Brain (organoid and tissue), 16 donors: ENCODE measurements at places on chromosomes 7 and 10.

GRCh38 chr7:112346381-112347060 is 103.7 kb upstream of the IFRD1 start:
- DNase-seq = no peak

- no peak for DNase-seq
These were observed 15.2 kb downstream of the ITPRID1 start for GRCh38 chr7:31529103-31529502.

GRCh38 chr7:134425777-134426176 is 33.1 kb downstream of the AKR1B1 start:
- no peak for DNase-seq

DNA sequence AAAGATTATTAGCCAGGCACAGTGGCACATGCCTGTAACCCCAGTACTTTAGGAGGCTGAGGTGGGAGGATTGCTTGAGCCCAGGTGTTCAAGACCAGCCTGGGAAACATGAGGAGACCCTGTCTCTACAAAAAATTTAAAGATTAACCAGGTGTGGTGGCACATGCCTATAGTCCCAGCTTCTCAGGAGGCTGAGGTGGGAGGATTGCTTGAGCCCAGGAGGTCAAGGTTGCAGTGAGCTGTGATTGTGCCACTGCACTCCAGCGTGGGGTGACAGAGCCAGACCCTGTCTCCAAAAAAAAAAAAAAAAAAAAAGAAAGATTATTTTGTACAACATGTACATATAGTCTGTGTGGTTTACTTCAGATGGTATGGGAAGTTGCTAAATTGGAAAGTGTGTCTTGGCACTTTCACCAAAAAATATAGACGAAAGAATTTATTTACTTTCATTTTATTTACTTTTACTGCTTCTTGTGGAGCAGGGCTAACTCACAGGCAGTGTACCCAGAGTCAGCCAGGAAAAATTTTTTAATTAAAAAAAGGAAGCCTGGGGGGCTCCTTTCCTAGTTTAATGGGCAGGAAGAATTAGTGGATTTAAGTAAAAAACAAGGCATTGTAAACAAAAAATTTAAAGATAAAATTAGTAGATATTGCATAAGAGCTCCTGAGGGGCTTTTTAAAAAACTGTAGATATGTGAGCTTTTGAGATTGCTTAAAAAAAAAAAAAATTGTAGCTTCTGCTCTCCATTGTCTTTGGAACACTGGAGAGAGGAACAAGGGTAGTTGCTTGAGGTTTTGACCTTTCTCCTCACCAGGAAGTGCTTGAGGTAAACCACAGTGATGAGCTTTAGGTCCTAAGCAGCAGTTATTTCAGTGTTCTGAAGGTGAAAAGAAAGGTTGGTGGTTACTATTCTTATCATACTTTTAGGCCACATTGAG is 44.6 kb upstream of the VDAC2 start:
- DNase-seq = no peak

GRCh38 chr7:103593691-103594090 is 147.7 kb upstream of the SLC26A5 start:
- DNase-seq = no peak

GRCh38 chr7:84490661-84491060 is 296.1 kb upstream of the SEMA3A start:
- DNase-seq = no peak

DNA sequence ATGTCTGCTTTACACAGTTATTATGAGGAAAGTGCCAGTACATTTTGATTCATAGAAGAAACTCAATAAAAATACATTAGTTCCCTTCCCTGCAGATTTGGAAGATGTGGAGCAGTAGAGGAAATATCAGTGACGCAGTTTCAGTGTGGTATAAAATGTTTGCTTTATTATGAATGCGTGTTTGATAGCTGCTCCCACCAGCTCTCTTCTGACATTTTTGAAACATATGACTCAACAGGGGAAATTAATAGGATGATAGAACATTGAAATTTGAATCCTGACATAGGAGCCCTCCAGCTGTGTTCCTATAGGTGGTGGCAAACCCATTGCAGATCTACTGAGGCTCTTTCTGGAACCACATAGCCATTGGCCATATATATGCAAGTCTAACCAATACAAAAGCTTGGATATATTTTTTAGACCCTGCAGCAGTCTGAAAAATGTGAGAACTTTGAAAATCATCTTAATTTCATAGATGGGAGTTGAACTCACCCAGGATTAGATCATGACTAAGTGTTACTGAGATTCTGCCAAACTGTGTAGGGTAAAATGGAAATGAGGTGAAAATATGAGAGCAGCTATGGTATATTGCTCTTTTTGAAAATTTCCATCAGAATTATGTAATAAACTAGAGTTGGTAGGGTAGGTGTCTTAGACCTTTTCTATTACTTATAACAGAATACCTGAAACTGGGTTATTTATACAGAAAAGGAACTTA is 47.8 kb downstream of the BZW2 start:
- DNase-seq = no peak

DNA sequence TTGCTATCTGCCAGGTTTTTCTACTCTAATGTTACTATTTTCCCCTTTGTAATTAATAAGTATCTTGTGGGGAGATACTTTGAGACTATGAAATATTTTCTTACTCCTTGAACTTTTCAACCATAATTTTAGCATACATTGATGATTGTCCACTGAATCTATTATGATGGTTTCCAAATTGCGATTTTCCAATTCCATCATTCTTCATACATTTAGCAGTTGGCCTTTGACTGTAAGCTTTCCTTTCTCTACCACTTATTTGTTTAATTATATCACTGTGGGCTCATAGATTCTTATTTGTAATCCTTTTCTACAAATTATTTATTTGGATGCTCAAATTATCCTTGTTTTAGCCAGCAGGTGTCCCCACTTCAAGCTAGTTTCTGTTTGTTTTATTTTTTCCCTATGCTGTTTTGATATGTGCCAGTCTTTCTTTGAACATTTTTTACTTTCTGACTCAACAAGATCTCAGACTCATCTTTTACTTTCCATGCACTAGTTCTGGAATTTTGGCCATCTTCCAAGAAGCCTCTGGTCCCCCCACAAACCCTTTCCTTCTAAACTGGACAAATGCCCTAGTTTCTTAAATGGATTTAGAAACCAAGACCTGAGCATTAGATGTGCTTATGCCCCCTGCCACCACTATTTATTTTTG is 11.4 kb upstream of the MRPS16 start:
- peak; percentile 9 for DNase-seq

GRCh38 chr10:70032667-70033289 is 19.9 kb upstream of the MACROH2A2 start:
- no peak for DNase-seq

GRCh38 chr7:135166338-135166990 is 4.0 kb downstream of the CYREN start:
- DNase-seq = no peak

- DNase-seq = peak; percentile 22
These were observed 218.6 kb downstream of the DGKI start for GRCh38 chr7:137628216-137628615.

DNA sequence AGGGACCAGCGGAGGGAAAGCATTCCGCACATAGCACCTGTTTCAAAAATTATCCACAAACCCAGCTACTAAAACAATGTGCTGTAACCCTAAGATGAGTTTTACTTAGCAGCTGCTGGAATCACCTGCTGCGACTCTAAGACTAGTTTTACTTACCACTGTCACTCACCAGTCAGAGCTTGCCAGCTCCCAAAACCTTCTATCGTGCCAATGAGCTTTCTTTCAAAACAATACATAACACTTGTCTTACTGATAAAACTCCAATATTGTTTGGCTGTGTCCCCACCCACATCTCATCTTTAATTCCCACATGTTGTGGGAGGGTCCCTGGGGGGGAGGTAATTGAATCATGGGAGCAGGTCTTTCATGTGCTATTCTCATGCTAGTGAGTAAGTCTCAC is 18.4 kb downstream of the ST8SIA6 start:
- no peak for DNase-seq

- DNase-seq = no peak
These were observed 158.3 kb downstream of the EGFR start for GRCh38 chr7:55177068-55177530.

- DNase-seq = peak; percentile 86
These were observed at the start of gene ADRA2A for GRCh38 chr10:111076682-111077478. TSS of gene ADRA2A (plus strand) at chr10:111077029. CDS start at chr10:111077997, 968 bp downstream.

DNA sequence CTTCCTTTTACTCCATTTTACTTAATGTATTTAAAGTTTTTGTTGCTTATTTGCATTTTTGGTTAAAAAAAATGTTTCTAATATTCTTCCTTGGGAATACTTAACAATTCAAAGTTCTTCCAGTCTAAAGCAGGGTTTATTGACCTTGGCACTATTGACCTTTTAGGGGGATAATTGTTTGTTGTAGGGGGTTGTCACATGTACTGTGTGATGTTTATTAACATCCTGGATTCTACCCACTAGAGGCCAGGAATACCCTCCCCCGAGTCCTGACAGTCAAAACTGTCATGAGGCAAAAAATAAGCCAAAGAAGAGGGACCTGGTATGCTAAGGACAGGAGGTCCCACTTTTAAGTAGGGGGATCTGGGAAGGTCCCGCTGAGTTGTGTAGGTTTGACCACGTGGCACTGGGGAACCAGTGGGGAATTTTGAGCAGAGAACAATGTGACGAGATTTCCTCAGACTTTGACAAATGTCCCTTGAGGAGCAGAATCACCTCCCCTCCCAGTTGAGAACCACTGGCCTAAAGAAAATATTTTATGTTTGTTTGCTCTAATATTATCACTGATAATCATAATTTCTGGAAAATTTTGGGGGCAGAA is 178.3 kb upstream of the PRR15 start:
- DNase-seq = no peak
